ENCODE measurements at places on chromosomes 2 and 18.

GRCh38 chr2:66539452-66539851 is 104.5 kb downstream of the MEIS1 start:
- DNase-seq: no peak

- DNase-seq: no peak
These were observed 471.8 kb upstream of the CWC22 start for GRCh38 chr2:180478883-180479282.

DNA sequence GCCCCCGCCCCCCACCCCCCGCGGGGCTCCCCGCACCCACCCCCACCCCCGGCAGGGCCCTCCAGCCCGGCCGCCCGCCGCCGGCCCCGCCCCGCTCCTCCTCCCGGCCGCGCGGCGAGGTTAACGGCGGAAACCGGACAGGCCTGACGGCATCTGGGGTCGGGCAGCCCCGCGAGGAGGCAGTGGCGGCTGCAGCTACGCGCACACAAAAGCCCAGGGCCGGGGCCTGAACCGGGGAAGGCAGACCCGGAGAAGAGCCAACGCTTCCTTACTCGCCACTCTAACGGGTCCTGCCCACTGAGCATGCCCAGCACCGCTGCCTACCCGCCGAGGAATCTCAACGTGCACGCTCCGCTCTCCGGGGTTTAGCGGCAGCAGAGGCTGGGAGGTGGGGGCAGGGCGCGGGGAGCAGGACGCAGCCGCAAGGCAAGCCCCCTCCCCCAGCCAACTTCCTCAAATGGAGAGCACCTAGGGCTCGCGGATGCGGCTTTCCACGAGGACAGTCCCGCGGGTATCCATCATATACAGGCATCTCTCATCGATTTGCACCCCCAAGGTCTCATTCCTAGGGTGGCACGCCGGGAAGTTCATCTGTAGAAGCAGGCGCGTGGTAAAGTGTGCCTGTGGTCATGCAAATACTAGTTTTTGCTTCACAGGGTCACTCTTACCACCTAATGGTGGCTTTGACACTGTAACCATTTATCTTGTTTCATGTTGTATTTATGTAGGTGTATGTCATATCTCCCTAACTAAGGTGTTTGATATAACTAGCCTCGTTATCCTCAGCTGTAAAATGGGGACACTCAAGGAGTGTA is at the start of gene MEMO1:
MEMO1 (minus strand) TSS at position 339 of the 815 bp plus-strand sequence. CDS start 761 bp downstream, outside the sequence.
- DNase-seq: peak; percentile 93

- DNase-seq: no peak
These were observed 506.5 kb downstream of the TSN start for GRCh38 chr2:122261911-122262310.

DNA sequence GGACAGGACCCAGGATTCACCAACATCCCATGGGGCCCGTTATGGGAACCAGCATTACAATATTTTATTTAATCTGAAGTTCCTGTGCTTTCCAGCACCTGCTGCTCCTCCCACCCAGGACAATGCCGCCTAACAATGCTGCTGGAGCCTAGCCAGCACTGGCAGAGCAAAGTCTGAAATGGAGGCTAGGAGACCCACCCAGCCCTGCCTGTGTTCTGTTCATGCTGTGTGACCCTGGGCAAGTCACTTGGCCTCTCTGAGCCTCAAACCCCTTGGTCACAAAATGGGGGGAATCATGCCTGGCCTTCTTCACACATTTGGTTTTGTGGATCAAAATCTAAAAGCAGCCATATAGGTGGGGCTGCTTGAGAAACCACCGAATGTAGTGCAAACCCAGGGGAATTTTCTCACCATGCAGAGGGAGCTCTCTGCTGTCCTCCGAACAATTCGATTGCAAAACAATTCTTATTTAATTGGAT is 38.5 kb upstream of the ODC1 start:
- DNase-seq: no peak

DNA sequence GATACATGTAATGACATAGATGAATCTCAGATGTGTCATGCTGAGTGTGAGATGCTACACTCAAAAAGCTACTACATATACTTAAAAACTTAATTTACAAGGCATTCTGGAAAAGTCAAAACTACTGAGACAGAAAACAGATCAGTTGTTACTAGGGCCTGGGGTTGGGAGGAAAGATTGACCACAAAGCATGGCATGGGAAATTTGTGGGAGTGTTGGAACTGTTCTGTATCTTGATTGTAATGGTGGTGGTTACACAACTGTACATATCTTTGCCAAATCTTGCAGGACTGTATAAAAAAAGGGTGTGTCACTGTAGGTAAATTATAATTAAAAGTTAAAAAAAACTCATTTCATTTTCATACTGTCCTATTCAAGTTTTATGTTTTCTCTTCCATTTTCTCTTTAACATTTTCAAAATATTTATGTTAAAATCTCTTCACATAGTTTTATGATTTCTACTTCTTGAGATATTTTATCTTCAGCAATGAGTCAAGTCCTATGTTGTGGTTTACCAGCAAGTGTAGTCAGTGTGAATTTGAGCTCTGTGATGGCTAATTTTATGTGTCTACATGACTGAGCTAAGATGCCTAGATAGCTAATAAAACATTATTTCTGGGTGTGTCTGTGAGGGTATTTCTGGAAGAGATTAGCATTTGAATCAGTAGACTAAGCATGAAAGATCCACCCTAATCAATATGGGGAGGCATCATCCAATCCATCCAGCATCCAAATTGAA is 58.6 kb upstream of the VRK2 start:
- DNase-seq: no peak

- DNase-seq: no peak
These were observed 69.6 kb downstream of the RDH14 start for GRCh38 chr2:18490901-18491300.
